ENCODE measurements at places on chromosomes 7 and 10.

- DNase-seq, result peak; percentile 76
Measured at GRCh38 chr7:149625340-149625946, 127.8 kb upstream of the ZNF746 start.

DNA sequence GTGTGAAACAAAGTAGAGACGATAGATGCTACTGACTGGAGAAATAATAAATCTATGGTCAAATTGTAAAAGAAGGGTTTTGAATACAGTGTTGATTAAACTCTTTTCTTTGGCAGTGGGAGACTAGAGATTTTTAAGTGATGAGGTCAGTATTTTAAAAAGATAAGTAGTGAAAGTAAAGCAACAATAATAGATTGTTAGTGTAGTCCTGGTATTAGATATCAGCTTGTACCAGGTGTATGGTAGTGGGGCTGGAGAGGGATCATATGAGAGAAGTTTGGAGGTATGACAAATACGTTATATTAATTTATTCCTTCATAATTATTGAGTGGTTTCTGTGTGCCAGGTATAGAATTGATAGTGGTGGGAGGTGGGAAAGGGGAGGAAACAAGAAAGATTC, 25.2 kb downstream of the PHTF2 start:
- no peak for DNase-seq

DNA sequence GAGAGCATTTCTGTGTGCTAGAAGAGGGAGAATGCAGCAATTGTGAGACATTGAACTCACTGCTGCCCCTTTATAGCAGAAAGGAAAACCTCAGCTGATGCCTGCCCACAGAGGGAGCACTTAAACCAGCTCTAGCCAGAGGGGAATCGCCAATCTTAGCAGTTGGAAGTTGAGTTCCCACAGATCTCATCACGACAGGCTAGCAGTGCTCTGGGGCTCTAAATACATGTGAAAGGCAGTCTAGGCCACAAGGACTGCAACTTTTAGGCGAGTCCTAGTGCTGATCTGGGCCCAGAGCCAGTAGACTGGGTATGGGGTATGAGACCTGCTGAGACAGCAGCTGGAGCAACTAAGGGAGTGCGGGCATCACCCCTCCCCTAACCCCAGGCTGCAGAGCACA, 25.2 kb upstream of the PRR15 start:
- no peak for DNase-seq

DNA sequence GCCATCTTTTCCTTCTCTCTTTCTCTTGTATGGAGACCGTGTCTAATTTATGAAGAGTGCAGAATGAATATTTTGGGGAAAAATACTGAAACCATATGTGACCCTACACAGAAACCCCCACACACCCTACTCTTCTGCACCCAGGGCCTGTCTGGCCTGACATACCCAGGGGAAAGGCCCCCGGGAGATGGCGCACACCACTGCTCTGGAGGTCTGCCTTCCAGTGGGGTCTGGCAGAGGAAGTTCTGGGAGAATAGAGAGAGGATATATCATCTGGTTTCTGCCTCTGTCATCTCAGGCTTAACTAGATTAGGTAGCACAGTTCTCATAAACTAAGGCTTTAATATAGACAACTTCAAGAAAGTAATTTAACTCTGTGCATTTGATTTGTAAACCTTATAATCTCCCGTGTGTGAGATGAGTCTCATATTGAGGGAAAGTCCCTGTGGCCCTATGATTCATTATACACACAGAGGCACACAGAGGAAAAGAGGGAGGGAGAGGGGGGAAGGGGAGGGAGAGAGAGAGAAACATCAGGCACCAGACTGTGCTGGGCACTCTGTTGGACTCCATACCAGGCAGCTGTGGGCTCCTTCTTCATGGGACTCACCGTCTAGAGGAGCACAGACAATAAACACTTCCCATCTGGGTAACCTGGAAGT, 123.3 kb downstream of the AOAH start:
- peak; percentile 53 for DNase-seq

DNA sequence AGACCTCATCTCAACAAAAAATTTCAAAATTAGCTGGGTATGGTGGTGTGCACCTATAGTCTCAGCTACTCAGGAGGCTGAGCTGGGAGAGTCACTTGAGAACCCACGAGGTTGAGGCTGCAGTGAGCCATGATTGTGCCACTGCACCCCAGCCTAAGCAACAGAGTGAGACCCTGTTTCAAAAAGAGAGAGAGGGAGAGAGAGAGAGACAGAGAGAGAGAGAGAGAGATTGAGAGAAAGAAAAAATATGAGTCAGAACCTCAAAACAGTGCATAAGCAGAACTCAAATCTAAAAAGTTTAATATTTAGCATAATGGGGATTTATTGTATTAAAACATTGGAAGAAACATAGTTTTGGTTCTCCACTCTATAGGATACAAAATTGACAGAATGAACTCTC, 17.5 kb upstream of the OTUD1 start:
- DNase-seq, result no peak

DNA sequence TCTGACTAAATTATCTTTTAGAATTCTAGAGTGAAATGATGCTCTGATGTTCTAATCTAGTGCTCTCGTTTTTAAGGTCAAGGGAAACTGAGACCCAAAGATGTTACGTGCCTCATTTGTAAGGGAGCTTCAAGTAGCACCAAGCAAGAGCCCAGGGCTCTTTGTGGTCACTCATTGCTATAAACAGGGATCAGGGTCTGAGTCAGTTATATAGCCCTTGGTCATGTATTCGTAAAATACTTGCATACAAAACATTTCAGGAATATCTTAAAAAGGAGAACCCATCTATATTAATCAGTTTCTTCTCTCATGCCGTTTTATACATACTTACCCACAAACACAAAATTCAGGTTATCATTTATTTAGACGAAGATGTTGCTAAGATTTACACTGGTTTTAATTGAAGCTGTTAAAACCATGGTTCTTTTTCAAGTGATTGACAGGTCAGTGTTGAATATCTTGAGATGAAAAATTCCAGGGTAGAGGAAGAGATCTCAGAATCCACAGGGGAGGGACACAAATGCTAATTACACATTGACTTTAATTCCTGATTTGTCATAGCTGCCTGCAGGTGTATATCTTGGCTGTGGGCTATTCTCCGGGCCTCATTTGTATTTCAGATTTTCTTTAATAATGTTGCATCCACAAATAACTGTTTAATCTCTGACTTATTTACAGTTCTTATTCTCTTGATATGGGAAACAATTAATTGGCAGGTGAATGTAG, 188.4 kb downstream of the SND1 start:
- DNase-seq, result no peak

- DNase-seq, result no peak
Measured at GRCh38 chr10:46020344-46020657, 10.1 kb downstream of the NCOA4 start.

DNA sequence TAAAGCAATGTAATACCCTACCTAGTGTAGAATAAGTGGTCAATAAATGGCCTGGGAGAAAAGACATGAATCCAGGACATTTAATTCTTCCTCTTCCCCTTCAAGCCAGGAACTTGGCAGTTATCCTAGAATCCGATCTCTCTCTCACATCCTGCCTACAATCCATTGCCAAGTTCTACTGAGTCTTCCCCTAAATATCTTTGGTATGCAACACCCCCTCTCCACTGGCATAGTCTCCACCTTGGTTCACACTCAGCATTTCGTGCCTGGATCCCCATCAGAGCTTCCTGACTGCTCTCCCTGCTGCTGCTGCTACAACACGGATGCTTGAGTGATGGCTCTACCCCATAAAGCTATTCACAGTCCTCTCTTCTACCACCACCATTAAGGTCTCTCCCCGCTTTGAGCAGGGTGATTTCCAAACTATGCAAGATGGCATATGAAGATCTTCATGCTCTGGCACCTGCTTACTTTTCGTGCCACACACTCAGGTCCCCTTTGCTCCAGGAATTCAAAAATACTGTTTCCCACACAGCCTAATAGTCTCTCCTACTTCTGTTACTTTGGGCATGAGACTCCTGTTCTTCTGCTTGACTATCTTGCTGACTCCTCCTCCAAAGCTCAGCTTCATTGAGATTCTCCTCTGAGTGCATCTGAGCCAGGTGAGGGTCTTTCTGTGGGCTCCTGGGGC, 4.8 kb downstream of the ANK3 start:
- DNase-seq, result no peak

GRCh38 chr10:6030940-6031339, 31.2 kb downstream of the IL2RA start:
- DNase-seq, result no peak

GRCh38 chr10:80070057-80070456, 8.4 kb upstream of the TMEM254 start:
- no peak for DNase-seq

DNA sequence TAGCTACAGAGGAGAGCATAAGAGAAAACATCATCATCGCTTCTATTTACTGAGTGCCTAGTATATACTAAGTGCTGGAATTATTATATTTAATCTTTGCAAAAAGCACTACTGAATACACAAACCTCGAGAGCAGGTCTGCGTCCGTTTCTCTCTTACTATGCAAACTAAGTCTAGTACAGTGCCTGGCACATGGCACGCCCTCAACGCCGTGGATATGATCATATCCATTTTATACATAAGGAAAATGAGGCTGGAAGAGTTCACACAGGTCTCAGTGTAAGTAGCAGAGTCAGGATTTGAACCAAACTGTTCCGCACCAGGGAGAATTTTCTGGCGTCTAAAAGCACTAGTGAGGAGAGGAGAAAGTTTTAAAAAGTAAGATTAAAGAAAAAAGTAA, 17.6 kb downstream of the MXI1 start:
- DNase-seq, result no peak

DNA sequence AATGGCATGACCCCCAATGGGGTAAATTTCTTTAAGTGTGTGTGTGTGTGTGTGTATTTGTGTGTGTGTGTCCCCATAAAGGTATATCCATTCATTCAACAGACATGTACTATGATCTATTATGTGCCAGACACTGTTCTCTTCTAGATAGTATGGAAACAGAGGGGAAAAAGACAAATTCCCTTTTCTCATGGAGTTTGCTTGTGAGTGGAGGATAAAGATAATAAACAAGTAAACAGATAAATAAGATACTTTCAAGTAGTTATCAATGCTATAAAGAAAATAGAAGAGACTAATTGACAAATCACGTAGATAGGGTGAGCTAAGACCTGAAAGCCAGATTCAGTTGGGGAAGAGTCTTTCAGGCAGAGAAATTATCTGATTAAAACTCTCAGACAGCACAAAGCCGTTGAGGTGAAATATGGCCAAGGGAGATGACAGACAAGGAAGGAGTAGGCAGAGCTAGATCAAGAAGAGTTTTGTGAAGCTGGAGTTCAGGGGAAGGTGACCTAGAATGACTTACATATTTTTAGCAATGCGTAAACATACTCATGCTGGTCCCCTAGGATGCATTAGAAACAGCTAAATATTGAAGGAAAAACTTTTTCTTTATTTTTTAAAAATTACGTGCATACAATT, 45.2 kb upstream of the DMTF1 start:
- DNase-seq, result no peak

DNA sequence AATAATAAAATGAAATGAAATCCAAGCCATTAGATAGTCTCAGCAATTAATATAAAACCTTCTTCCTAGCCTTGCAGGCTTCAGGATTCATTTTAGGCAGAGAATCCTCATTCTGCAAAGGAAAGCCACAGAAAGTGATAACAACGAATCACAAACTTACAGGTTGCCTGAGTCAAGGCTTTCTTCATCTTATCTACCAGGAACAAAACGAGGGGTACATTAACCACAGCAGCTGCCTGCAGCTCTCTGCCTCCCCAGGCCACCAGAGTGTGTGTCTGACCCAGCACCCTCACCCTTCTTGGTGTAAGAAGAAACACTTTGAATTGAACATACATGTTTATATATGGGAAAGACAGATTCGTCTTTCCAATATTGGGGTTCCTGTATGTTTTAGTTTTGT, 12.5 kb upstream of the TNS3 start:
- DNase-seq, result no peak

- DNase-seq, result no peak
Measured at GRCh38 chr10:67015225-67015624, 89.4 kb downstream of the LRRTM3 start.

DNA sequence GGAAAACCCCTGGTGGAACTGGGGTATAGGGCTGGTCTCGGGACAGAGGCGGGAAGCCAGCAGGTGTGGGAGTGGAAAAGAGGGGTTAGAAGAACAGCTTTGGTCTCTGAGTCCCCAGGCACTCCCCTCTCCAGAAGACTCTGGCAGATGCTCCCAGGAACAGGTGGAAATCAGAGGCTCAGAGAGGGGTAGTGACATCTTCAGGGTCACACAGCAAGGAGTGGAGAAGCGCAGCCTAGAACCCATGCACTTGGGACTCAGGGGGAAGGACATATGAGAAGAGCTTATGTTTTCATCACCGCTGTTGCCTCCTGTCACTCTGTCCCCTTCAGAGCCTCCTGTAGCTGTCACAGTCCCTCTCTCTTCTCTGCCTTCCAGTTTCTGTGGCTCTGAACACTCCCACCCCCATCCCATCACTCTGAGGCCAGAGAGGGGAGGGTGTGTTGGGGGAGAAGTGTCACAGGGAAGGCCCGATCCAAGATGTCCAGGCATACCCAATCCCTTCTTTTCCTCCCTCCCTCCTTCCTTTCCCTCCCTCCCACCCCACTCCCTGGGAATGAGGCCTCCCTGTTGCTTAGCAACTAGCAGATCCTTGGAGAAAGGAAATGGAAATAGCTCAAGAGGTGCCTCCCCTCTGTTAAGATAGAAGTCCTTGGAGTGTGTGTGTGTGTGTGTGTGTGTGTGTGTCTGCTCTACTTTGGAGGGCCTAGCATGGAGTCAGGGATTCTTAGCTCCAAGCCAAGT, 32.0 kb downstream of the SRRM3 start:
- no peak for DNase-seq

GRCh38 chr7:50531401-50531911, 33.7 kb downstream of the DDC start:
- peak; percentile 35 for DNase-seq

DNA sequence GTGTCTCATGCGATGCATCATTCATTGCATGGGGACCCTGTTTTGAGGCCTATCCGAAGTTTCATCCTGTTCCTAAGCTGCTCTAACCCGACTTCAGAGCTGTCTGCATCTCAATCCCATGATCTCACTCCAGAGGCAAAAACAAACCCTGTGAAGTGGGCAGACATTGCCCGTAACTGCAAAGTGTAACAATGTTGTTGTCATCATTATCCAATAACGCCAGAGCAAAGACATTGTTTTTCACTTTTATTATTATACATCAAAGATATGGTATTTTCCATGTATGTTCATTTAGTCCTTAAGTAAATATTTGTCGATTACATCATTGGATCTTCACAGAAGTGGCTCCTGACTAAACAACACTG, 246.7 kb downstream of the KLF6 start:
- DNase-seq, result no peak

DNA sequence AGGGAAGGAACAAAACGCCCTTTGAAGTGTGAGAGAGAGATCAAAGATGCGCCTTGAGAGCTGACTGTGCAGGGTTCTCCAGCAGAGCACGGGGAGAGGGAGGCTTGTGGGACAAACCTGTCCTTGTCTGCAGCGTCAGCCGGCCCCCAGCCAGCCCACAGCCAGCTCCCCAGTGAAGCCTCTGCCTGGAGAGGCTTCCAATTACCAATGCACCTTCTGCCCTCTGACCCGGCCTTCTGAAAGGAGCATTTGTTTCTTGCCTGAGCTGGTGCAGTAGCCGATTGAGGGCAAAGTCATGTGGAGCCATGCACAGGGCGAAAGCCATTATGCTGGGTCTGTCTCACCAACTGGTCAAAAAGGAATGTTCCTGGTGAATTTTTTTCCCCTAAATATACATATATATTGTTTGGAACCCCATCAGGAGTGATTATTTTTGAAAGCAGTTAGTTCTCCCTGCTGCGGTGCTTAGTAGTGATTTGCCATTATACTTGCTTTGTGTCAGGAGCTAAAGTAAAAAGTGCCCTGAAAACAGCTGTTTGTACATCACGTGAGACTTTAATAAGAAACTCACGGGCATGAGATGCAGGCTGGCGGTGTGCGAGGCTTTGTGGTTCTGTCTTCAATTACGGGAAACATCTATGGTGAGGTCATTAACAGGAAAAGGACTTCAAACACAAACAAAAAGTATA, 268.6 kb downstream of the KLF6 start:
- DNase-seq, result no peak

Data from activated CD8-positive, alpha-beta T cell treated with anti-CD3 and anti-CD28 coated beads for 36 hours (primary cell).